ENCODE measurements at places on chromosomes 11 and 22.
A peak's percentile ranks its signal among the peaks of the same experiment; 100 is the strongest.

- no peak for DNase-seq
These were observed 445.2 kb downstream of the NTM start for GRCh38 chr11:131815590-131815989.

GRCh38 chr22:39943337-39943736 lies 16.9 kb upstream of the TMA7B start:
- DNase-seq = no peak

GRCh38 chr11:67371189-67371910 lies 2.0 kb downstream of the CLCF1 start:
- peak; percentile 78 for DNase-seq

GRCh38 chr11:129323896-129324502 lies 51.6 kb upstream of the BARX2 start:
- no peak for DNase-seq

- no peak for DNase-seq
These were observed 29.9 kb downstream of the LRFN4 start for GRCh38 chr11:66886671-66887221.

- no peak for DNase-seq
These were observed 737 bp downstream of the BCL2L13 start for GRCh38 chr22:17639247-17639741.

DNA sequence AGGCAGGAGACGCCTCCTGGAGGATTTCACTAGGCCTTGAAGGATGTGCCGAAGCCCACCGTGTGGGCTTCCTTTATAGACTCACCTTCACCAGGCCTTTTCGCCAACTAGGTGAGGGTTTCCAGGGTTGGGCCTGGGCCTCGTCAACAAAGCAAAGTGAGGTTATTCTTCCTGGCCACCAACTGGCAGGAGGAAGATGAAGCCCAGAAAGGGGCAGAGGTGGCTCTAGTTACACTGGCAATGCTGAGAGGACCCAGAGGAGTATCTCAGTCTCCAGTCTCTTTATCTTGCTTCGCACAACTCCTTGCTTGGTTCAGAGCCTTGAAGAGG lies 404 bp upstream of the RELT start:
- DNase-seq = no peak

GRCh38 chr11:122983438-122984185 lies 2.0 kb upstream of the BSX start:
- DNase-seq = no peak

GRCh38 chr11:75822541-75822940 lies 7.5 kb downstream of the UVRAG start:
- no peak for DNase-seq

DNA sequence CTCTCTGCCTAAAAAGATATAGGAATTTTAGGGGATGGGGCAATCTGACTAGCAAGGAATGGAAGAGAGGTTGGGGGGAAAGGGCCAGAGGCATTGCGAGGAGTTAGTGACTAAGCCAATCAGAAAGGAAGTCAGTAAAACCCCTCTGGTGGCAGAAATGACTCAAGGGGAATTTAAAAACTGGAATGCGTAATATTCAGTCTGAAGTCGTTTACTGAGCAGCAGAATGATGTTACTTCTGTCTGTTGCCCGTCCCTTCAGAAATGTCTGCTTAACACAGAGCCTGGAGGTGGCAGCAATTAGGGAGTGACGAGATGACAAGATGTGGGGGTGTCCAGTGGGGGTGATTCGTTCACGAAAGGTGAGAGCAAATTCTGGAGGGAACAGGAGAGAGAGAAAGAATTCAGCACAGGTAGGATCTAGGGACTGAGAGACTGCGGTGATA lies 107.7 kb upstream of the CLMP start:
- DNase-seq = no peak

DNA sequence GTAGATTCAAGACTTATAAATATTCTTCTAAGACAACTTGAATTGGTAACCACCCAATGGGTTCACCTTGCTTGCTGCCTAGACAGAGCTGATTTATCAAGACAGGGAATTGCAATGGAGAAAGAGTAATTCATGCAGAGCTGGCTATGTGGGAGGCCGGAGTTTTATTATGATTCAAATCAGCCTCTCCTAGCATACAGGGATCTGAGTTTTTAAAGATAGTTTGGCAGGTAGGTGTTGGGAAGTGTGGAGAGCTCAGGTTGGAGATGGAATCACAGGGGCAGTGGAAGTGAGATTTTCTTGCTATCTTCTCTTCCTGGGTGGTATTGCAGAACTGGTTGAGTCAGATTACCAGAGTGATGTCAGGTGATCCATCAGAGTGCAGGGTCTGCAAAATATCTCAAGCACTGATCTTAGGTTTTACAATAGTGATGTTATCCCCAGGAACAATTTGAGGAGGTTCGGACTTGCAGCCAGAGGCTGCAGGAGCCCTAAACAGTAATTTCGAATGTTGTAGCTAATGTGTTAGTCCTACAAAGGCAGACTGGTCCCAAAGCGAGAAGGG lies 1448.6 kb upstream of the RAG2 start:
- DNase-seq = no peak

- no peak for DNase-seq
These were observed 5.2 kb downstream of the CRTAM start for GRCh38 chr11:122843281-122844141.

DNA sequence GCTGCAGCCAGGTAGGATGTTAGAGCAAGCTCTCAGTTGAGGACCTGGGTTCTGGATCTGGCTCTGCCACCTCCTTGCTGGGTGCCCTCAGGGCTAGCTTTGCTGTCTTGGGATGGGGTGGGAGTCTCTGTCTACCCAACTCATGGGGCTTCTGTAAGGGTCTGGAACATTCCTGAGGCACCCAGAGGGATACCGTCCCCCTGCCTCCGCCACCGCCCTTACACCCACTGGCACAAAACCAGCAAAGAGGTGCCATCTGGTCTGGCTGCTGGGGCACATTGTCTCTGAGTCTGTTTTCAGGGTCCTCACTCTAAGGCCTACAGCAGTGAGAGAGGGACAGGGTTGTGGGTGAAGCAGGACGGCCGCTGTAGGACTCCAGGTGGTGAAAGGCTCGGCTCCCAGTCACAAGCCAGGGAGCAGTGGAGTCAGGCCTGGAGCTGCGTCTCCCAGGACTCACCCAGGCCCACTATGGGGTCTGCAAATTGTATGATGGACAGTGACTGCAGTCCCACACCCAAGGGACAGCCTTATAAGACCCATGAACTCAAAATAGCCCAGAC lies 84.9 kb downstream of the MORC2 start:
- no peak for DNase-seq

DNA sequence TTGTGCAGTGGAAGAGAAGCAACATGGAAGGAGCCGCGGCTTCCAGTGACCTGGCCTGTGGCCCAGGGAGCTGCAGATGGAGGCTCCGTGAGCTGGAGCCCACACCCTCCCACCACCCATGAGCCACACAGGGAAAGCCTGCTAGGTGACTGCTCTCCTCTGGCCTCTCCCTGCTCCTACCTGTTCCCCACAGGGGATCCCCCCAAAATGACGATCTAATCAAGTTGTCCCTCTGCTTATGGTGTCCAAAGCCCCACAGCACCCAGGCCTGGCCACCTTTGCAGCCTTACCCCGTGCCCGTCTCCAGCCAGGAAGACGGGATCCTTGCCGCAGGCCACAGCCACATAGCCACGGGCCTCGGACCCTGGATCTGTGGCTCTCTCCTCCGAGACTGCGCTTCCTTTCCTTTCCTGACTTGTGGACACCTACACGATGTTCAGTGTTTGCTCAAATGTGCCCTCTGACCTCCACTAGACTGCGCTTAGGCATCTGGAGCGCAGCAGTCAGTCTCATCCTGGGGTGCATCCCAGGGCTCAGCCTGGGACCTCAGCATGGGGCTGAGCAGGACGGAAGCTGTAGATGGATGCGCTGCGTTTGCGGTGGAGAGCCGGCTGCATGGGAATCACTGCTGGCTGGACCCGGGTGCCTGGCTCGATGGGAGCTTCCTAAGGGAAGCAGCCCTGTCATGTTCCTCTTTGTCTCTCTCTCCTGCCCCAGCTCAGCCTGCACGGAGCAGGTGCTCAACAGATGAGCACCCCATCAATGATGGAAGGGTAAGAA lies 133.3 kb downstream of the ST3GAL4 start:
- no peak for DNase-seq

DNA sequence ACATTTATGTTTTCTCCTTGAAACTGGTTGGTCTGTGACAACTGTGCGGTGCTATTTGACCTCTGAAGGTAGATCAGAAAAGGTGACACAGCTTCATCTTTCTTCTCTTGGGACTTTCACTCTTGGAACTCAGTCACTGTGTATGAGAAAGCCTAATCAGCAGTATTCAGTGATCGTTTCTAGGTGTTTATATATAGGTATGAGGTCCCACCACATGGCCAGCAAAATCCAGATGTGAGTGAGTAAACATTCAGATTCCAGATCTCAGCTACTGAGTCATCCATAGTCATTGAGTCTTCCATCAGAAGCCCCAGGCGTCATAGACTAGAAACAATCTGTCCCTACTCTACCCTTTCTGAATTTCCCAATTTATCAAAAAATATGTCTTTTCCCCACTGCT lies 117.3 kb upstream of the CTSC start:
- no peak for DNase-seq

DNA sequence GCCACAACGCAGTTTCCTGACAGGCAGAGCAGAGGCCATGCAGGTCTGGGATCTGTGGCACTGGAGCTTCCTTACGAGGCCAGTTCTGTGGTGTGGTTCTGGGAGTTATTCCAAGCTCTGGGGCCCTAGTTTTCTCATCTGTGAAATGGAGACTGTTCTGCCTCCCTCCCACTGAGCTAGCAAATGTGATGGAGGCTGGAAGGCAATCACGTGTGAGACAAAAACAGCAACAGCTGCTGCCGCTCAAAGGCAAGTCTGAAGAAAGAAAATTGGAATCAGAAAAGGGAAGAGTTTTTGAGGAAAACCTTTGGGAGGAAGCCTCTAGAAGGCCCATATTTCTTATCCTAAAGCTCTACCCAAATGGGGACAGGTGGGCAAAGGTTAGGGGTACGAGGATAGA lies 8.3 kb upstream of the RIC3 start:
- DNase-seq = no peak

DNA sequence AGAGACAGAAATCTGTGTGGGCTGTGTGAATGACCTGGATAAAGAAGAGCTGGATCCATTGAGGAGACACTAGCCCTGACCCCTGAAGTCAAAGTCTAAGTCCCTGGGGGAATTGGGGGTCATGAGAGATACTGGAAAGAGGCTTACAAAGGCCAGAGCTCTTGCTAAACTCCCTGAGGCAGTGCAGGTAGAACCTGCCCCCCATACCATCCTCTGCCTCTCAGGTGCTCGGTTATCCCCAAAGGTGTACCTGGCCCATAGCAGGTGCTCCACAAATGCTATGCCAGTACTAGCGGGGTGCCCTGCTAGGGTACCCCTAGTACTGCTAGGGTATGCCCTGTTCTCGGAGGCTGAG lies 19.1 kb upstream of the SCARF2 start:
- DNase-seq = peak; percentile 32

DNA sequence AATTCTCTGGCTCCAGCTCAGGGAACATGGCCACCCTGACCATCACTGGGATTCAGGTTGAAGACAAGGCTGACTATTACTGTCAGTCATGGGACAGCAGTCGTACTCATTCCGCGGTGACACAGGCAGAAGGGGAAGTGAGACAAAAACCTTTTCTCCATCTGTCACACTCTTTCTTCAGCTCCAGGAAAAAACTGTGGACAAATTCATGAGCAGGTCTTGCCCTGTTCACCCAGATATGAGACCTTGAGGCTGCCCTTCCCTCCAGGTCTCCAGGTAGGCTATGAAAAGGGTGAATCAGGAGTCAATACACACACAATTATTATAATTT lies 39.4 kb upstream of the GGTLC2 start:
- DNase-seq = no peak

GRCh38 chr22:41308054-41308453 lies 6.7 kb downstream of the ZC3H7B start:
- DNase-seq = no peak

DNA sequence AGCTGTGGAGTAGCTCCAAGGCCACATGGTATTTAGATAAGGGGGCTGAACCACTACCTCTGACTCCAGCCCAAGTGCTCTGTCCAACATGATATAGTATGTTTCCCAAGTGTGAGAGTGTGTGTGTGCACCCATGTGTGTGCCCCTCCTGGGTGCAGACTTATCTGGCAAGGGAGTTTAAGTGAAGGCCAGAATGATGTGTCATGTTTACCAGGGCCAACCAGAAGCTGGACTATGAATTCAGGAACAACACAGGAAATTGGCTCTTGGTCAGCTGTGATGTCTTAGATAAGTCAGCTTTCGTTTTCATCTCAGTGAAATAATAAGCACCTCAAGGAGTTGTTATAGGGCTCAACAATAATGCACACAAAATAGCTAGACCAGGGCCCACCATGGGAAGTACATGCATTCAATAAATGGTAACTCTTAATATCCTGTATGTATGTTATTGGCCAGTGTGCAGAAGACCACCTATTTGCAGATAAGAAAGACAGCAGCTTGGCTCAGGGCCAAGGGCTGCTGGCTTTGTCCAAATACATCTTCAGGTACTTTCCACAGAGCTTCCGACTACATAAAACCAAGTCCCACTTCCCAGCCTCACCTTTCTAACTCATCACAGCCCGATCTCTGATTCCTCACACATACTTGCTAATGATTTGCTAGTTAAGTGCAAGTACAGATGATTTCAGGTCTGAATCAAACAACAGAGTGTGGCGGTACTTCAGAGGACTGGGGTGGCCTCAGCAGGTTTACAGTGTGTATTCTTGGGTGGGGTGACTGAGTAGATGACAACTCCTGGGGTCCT lies 120.9 kb downstream of the ME3 start:
- no peak for DNase-seq

DNA sequence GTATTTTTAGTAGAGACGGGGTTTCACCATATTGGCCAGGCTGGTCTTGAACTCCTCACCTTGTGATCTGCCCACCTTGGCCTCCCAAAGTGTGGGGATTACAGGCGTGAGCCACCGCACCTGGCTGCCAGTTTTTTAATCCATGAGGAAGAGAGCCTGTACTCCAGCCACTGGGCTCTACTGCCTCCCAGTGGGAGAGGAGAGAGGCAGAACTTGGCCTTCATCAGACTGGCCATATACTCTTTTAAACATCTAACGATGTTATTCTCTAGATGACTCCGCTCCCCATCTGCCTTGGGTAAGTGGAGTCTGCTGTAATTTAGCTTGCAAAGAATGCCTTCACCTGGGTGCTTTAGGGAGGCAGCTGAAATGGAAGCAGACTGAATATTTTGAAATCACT lies 34.6 kb downstream of the SLC6A5 start:
- DNase-seq = no peak

GRCh38 chr11:21142007-21142406 lies 472.6 kb downstream of the NELL1 start:
- no peak for DNase-seq

DNA sequence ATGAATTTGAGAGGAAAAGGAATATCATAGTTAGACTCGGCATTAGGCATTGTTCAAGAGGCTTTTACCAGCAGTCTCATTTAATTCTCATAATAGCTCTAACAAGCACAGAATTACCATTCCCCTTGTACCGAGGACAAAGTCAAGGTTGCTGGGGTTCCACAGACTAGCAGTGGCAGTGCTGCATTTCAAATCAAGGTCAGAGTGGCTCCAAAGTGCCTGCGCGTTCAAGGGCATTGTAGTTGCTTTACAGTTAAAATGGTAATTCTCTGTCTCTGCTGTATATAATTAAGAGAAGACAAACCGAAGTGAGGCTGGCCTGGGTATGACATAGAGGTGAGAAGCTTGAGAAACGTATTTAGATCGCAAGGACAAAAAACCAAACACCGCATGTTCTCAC lies 40.4 kb upstream of the TP53AIP1 start:
- no peak for DNase-seq
